ENCODE measurements at places on chromosomes 11 and 22. TPM values are rescaled to one million over a fixed set of nuclear protein-coding genes. Genes with fewer than 3 reads are reported as not detected.
A peak's percentile ranks its signal among the peaks of the same experiment; 100 is the strongest.

The TBX10 gene
- total RNA-seq = not detected

DNA sequence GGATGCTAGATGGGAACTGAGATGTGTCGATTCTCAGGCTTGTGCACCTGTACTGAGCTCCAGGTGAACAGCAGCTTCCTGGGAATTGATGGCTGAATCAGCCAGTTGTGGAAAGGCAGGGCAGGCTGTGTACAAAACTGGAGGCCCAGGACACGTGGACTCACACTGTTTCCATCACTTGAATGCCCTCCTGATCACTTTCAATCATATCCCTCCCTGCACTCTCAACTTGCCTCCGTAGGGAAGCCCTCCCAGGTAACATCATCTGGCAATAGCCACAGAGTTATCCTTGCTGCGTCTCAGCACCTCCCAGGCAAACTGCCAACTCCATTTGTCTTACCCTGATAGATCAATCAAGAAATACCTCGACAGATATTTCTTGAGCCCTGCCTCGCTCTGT, 10.1 kb downstream of the FAM83F start:
- H3K4me1 ChIP-seq = no peaks in the 10 kb centered on the region
- no peak overlapping the region for H3K27ac ChIP-seq
- H3K36me3 ChIP-seq = no peaks in the 10 kb centered on the region

The CCDC73 gene
- 0.47 TPM for total RNA-seq

GRCh38 chr11:65056999-65057398, 1.4 kb downstream of the NAALADL1 start:
- H3K4me3 ChIP-seq = no peak overlapping the region
- DNase-seq = no peak
- no peaks in the 10 kb centered on the region for H3K36me3 ChIP-seq
- H3K27me3 ChIP-seq = no peaks in the 10 kb centered on the region

GRCh38 chr11:121248496-121248895, 44.1 kb upstream of the SC5D start:
- H3K36me3 ChIP-seq = no peaks in the 10 kb centered on the region
- no peak overlapping the region for H3K4me3 ChIP-seq
- peaks cover 11% of the 10 kb centered on the region for H3K27me3 ChIP-seq
- no peak overlapping the region for H3K27ac ChIP-seq
- peaks cover 3% of the 10 kb centered on the region for H3K4me1 ChIP-seq

The OR11H1 gene
- total RNA-seq = not detected

GRCh38 chr11:65077451-65077850, 6.4 kb downstream of the CDCA5 start:
- H3K36me3 ChIP-seq = peaks cover 48% of the 10 kb centered on the region
- no peak overlapping the region for H3K4me3 ChIP-seq
- DNase-seq = no peak
- H3K27ac ChIP-seq = peak overlapping the region; percentile 45
- H3K27me3 ChIP-seq = no peaks in the 10 kb centered on the region

DNA sequence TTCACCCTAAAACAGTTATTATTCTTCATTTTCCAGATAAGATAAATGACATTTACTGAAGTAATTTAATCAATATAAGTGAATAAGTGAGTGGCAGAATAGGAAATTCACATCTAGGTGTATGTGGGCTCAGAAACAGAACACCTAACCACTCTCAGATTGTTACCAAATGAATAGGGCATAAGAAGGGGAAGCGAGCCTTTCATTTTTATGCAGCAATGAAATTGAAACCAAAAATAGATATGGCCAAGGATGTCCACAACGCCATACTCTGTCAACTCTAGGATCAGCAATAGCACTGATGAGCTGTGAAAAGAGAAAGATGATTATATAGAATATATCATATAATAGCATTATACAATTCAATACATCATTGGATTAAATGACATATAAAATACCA, 398.1 kb upstream of the API5 start:
- no peaks in the 10 kb centered on the region for H3K27me3 ChIP-seq
- H3K36me3 ChIP-seq = no peaks in the 10 kb centered on the region
- H3K4me1 ChIP-seq = no peaks in the 10 kb centered on the region
- no peak overlapping the region for H3K4me3 ChIP-seq

Data from activated CD8-positive, alpha-beta memory T cell treated with anti-CD3 and anti-CD28 coated beads, Interleukin-2, amount 10 ng/mL, durations not matched to agents 7 days and 5 days (primary cell).